ENCODE measurements at places on chromosomes 2 and 18.
A peak's percentile ranks its signal among the peaks of the same experiment; 100 is the strongest.

GRCh38 chr2:210028178-210028577 lies 25.7 kb downstream of the RPE start:
- no peak for DNase-seq

- no peak for DNase-seq
Measured at GRCh38 chr2:197996583-197996982, 192.2 kb downstream of the PLCL1 start.

GRCh38 chr2:205682239-205682970 lies at the start of gene NRP2:
NRP2 (plus strand) TSS chr2:205682501; CDS start chr2:205683291, 790 bp downstream.
- DNase-seq: peak; percentile 59

- no peak for DNase-seq
Measured at GRCh38 chr2:172734711-172735581, 699 bp upstream of the RAPGEF4 start.

DNA sequence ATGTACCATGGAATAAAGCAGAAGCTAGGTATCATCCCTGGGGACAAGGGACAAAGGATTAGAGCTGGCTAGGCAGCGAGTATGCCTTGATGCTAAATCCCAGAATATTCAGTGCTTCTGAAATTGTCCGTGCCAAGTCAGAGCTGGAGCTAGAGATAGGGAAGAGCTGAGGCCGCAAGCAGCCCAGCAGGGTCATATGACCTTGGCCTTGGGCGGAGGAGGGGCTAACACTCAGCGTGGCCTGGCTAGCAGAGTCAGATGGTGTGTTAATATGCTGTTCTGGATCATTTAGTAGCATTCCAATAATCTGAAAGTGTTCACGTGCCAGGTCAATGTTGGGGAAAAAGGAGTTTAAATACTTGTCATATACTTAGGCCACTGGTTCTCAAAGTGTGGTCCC lies 374.8 kb downstream of the CLIP4 start:
- DNase-seq: no peak

- peak; percentile 30 for DNase-seq
Measured at GRCh38 chr2:15539999-15540398, 21.1 kb downstream of the NBAS start.

GRCh38 chr2:588074-588645 lies 89.0 kb downstream of the TMEM18 start:
- no peak for DNase-seq

GRCh38 chr2:205527801-205528200 lies 154.5 kb upstream of the NRP2 start:
- DNase-seq: no peak
